ENCODE measurements at places on chromosomes 5 and 9.

- DNase-seq, result no peak
Observed at GRCh38 chr9:25975667-25976066, 297.4 kb upstream of the TUSC1 start.

GRCh38 chr5:173456751-173457171, 128.5 kb upstream of the STC2 start:
- DNase-seq, result no peak

DNA sequence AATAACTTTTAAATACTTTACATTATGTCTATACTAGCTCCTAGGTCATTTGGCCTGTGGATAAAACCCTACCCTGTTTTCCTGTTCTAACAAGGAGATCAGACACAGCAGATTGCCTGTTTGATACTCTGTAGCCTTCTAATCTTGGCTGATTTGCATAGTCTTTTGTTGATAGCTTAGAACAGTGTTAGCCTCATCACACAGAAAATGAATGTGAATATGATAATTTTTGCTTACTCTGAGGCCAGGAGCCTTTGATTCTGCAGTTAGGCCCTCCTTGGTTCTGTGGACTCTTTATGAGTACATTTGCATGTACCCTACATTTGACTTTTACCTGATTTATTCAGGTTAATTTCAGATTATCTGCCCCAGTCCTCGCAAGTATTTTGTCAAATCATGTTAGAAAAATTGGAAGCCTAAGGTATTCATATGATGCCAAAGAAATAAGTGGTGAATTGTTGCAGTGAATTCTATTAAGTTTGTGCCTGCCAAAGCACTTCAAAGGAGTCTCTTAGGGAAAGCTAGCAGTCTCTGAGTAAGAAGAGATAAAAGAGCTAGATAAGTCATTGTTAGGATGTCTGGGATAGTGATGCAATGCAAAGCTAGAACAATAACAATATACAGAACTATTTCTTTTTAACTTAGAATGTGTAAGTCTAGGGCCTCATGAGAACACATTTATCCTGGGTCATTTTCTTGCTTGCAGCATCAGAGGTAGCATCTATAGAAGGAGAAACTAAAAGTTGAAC, 56.4 kb downstream of the SCAMP1 start:
- no peak for DNase-seq

DNA sequence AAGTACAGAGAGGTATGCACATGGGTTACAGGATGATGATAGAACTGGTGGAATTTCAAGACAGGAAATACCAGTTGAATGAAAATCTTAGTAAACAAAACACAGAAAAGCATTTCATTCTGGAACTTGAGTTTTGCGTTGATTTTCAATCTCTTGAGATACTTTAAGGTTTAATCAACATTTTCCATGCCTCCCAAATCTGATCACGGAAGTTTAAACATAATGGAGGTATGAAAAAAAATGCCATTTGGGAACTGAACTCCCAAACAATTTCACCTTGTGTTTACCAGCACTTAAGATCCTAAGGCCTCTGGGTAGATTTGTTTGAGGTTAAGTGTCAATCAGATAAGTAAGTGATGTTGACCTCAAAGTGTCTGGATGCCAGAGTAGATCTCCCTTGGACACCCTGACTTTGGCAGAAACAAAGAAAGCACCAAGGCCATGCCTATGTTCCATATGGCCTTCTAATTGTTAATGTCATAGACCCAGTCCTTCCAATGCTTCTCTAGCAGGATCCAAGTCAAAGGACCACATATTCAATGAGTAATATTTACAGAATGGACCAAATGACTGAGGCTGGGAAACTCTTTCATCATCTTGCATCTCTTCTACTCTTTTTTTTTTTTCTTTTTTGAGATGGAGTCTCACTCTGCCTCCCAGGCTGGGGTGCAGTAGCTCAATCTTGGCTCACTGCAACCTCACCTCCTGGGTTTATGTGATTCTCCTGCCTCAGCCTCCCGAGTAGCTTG, 216.9 kb downstream of the ARRDC3 start:
- DNase-seq, result no peak

GRCh38 chr5:180642779-180643178, 6.6 kb downstream of the FLT4 start:
- DNase-seq, result no peak
